ENCODE measurements at places on chromosomes 5 and 9.
A peak's percentile ranks its signal among the peaks of the same experiment; 100 is the strongest.

DNA sequence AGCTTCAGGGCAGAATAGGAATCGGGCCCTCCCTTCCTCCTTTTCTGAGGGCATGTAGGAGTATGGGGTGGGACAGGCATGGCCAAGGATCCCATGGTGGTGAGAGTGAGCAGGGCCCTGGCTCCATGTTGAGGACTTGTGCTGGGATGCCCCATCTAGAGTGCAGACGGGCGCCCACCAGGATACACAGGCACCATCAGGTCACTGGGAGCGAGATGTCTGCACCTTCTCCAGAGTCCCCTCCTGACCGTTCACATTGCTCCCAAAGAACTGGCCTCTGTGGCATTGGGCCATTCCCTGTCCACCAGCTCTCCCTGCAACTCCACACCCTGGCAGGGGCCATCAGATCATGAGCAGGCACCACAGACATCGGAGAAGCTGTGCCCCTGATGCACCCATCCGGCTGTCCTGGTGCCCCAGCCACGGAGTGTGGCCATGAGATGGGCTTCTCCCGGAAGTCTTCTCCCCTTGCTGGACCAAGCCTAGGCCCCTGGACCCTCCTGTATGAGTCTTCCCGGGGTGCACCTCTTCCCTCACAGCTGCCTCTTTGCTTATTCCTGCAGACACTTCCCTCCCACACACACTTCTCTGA lies 195.0 kb downstream of the IRX2 start:
- DNase-seq = no peak

DNA sequence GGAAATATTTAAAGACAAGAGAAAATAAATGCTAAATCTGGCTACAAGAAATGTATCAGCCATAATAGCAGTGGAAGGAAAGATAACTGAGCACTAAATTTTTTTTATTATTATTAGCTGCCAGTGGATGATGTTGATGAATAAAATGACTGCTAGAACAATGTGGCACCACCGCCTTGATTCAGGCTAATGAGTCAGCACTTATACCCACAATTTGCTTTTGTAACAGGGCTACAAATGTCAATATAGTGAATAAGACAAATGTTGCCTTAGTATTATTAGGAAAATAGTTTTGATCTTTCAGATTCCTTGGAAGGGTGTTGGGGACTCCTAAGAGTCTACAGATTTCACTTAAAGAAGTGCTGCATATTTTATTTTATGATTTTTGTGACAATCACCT lies 555.2 kb upstream of the GRAMD2B start:
- DNase-seq = no peak

GRCh38 chr5:176882567-176882903 lies 16.6 kb downstream of the HK3 start:
- no peak for DNase-seq

GRCh38 chr5:142364251-142365145 lies 39.7 kb upstream of the SPRY4 start:
- no peak for DNase-seq

- no peak for DNase-seq
Measured at GRCh38 chr9:111233963-111234362, 96.1 kb downstream of the OR2K2 start.

DNA sequence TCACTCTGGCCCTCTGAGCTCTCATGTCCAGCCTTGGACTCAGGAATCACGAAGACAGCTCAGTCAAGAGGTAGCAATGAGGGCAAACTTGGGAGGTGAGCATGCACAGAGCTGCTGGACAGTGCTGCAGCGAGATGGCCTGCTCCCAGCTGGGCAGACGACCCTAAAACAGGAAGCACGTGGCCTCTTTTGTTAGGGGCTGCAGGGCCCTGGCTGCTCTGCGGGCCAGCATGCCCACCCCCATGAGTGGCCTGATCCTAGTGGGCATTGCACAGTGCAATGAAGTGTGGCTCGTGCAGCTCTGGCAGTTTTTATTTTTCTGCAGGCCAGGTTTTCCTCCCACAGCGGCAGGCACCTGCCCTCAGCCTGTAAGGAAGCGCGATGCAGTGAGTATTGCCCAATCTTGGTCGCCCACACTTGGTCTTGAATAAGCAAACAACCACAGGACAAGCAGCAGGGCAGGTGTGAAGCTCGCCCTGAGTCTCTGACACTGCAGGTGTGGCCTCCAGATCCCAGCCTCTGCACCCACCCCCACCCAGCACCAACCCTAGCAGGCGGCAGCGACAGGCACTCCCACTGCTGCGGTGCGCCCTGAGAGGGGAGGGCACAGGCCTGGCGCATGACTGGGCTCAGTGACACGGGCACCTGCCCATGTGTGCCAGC lies 60.8 kb downstream of the SEMA4D start:
- DNase-seq = no peak

- peak; percentile 22 for DNase-seq
Measured at GRCh38 chr5:180126716-180127681, 55.4 kb upstream of the RNF130 start.

- DNase-seq = no peak
Measured at GRCh38 chr5:17001428-17001827, 65.3 kb upstream of the MYO10 start.

- no peak for DNase-seq
Measured at GRCh38 chr9:131590449-131590848, 45.1 kb downstream of the PRRT1B start.

- no peak for DNase-seq
Measured at GRCh38 chr5:157389103-157389502, 70.9 kb upstream of the NIPAL4 start.

DNA sequence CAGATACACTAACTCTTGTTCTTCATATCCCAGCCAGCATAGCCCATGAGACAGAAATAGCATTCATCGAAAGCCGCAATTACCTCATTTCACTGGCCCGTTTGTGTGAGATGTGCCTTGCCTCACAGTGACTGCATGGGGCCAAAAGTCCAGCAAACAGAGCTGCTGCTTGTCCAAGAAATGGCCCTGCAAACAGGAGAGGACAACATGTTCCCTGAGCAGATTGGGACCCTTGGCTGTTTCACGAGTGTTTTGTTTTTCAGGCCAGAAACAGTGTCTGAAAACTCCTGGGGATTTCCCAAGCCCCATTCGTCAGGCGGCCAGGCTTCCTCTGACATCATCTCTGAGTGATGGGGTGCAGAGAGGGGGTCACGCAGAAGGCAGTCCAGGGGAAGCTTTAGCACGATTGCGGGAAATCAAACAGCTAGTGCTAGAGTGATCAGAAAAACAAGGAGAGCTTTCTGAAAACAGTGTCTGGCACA lies 503.6 kb upstream of the PAPPA start:
- DNase-seq = peak; percentile 68

- no peak for DNase-seq
Measured at GRCh38 chr5:132369007-132369473, 470 bp upstream of the SLC22A5 start.

DNA sequence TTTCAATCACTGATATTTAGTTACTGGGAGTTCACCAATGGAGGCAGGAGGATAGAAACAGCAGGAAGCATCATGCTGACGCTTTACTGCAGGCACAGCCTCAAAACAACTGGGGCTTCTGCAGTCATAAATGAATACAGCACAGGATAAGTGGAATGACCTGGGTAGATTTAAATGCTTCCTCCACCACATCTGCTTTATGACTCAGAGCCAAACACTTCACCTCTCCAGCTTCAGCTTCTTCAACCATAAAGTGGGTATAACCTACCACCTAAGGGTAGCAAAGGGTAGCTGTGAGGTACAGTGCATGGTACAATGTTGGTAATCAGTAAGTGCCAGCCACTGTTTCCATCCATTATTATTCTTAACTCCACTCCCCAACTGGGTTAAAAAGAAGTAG lies 28.4 kb downstream of the RASEF start:
- DNase-seq = no peak

DNA sequence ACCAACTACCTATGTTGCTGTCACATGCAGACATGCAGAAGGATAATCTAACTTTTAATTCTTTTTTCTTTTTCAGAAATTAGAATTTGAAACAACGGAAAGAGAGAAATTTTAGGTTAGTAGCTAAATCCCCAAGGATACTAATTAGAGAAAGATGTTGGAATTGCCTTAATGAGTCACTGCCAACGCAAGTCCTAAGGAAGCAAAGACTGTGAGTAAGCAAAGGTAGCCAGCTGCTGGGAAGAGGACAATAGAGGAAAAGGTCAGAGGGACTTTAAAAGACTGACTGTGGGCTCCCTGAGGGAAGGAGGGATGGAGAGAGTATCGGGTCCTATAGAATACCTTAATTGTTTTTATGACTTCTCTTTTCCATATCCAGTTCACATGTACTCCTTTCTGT lies 461.9 kb upstream of the PAPPA start:
- no peak for DNase-seq

DNA sequence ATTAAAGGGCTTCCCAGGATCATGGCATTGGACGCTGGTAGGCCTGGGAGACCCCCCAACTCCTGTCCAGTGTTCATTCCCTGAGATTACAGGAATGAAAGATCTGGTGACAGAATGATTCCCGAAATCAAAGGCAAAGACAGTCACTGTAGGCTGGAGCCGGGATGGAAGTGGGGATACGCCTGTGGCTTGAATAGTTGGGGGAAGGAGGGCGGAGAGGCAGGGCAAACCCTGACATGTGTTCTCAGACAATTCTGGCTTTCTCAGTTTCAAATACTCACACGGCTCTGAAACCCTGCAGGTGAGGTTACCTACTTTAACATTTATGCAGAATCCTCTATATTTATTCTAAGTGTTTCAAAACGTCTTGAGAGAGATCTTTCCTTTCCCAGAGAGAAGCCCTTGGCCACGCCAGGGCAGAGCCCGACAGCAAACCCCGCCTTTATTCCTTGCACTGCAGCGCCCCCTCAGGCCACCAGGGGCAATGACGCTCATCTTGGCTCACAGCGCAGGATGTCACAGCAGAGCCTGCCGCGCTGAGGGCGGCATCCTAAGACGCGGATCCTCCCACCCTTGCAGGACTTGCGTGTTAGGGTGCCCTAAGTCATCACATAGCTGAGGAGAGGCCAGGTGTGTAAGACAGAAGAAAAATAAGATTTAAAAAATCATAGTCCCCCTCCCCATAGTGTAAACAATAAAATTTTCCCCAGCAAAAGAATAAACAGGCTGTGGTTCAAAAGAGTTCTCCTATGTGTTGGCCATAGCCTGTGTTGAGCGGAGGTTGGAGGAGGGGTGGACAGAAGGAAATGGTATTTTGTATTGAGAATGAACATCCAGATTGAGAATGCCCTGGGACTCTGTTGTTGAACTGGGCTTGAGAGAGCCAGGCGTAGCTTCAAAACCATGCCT lies 284.5 kb downstream of the NTRK2 start:
- peak; percentile 65 for DNase-seq

DNA sequence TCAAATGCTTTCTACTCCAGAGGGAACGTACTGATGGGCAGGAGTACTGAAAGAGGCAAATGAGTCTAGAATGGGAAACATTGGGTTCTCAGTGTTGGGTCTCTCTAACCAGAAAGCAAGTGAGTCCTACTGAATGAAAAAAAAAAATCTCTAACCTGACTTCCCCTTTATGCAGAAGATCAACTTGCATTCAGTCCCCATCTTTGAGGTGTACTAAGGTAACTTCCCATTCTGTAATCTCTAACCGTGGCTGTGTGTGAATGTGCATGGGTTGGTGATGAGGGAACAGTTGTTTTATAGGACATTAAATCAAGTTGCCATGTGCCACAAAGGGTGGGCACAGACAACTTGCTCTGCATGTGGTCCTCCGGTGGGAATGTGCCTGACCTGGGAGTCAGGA lies 264.6 kb upstream of the CLINT1 start:
- no peak for DNase-seq

- DNase-seq = no peak
Measured at GRCh38 chr9:3855929-3856328, 330.1 kb upstream of the RFX3 start.
